ENCODE measurements at places on chromosomes 7 and 10.

GRCh38 chr7:157007470-157008066, 2.9 kb downstream of the MNX1 start:
- no peak for DNase-seq

- DNase-seq: no peak
Measured at GRCh38 chr7:112001091-112001826, 204.9 kb downstream of the DOCK4 start.

DNA sequence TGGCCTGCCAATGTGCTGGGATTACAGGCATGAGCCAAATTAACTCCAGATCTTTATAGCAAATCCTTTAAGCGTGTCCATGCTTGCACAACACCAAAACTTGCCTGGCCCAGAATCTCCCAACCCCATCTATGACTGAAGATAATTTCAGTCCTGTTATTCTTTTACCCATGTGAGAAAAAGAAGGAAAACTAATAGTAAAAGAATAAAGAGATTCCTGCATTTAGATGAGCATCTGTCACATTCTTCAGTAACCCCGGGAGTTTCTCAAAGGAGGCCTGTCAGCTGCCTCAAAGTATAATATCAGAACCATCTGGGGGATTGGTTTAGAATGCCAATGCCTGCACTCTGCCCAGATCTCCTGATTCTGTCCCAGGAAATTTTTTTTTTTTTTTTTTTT, 158.1 kb upstream of the KMT2E start:
- no peak for DNase-seq

DNA sequence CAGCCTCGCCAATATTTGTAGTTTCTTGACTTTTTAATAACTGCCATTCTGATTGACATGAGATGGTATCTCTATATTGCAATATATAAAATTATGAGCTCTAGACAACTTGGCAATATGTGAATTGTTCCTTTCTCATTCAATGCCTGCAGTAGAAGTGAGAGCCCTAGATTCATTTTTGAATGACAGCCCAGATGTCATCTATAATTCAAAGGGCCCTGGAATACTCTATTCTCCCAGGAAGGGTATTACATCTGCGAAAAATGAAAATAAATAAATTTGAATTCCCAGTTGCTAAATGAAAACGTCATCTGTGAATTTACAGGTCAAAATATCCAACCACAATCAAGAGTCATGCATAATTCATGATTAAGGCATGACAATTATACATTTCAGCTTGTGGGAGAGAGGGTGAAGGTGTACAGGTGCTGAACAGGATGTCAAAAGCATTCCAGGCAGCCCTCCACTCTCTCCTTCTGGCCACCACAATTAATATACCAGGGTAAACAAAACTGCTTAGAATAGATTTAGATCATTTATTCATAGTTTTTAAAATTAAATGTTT, 1147.3 kb downstream of the XPNPEP1 start:
- no peak for DNase-seq

- no peak for DNase-seq
Measured at GRCh38 chr7:158420591-158421340, 166.9 kb downstream of the PTPRN2 start.

DNA sequence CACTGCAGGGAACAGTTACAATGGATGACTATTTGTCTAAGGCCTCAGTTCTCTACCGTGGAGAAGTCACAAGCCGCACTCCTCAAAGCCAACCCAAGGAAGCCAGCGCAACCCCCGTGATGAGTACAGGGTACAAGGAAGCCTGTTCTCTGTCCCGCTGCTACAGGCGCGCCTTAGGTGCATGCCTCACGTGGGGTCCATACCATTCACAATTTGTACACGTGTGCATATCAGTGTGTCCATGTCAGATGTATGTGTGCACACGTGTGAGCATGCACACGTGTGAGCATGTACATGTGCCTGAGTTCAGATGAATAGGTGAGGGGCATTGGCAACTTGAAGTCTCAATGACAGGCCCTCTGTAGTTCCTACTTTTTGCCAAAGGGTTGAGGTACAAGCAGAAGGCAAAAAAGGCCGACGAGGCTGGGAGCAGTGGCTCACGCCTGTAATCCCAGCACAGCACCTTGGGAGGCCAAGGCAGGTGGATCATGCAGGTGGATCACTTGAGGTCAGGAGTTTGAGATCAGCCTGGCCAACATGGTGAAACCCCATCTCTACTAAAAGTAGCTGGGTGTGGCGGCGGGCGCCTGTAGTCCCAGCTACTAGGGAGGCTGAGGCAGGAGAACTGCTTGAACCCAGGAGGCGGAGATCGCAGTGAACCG, 62.8 kb downstream of the CTBP2 start:
- no peak for DNase-seq

DNA sequence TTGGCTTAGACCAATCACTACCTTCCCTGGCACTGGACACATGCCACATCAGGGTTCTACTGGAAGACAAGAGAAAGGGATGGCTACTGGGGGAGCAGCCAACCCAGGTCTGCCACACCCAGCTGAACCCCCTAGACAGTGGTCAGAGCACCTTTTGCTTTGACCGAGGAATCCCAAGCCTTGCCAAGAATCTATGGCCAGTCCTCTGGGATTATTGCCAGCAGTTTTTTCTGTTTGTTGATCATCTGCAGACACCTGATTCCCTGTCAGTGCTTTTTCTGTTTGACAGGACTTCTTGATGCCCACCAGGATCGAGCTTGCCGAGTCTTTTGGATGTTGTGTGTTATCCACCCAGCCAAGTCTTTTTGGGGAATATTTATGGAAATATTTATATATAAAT, 476.2 kb upstream of the GALNT17 start:
- DNase-seq: no peak

DNA sequence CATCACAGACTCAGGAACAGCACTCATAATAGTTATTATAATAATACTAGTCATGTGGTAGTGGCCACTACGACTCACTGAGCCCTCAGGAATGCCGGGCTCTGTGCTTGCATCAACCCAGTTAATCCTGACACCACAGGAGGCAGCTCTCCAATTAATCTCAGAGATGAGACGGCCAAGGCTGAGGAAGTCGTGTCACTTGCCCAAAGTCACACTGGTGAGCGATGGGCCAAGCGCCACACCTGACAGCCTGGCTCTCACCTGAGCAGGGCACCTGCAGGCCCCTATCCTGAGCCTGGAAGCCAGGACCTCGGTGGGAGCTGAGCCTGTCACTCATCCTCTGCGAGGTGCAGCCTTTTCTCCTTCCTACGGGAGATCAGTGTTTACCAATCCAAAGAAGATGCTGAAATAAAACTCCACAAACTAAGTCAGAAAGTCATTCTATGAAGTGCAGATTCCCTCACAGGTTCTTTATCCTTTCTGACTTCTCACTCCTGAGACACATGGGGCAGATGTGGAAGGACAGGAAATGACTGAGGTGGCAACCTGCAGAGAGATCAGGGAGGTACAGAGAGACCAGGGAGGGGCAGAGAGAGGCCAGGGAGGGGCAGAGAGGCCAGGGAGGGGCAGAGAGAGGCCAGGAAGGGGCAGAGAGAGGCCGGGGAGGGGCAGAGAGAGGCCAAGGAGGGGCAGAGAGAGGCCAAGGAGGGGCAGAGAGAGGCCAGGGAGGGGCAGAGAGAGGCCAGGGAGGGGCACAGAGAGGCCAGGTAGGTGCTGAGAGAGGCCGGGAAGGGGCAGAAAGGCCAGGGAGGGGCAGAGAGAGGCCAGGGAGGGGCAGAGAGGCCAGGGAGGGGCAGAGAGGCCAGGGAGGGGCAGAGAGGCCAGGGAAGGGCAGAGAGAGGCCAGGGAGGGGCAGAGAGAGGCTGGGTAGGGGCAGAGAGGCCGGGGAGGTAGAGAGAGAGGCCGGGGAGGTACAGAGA, 38.5 kb downstream of the VIPR2 start:
- DNase-seq: no peak

- DNase-seq: no peak
Measured at GRCh38 chr10:124659380-124659779, 84.8 kb downstream of the FAM53B start.

DNA sequence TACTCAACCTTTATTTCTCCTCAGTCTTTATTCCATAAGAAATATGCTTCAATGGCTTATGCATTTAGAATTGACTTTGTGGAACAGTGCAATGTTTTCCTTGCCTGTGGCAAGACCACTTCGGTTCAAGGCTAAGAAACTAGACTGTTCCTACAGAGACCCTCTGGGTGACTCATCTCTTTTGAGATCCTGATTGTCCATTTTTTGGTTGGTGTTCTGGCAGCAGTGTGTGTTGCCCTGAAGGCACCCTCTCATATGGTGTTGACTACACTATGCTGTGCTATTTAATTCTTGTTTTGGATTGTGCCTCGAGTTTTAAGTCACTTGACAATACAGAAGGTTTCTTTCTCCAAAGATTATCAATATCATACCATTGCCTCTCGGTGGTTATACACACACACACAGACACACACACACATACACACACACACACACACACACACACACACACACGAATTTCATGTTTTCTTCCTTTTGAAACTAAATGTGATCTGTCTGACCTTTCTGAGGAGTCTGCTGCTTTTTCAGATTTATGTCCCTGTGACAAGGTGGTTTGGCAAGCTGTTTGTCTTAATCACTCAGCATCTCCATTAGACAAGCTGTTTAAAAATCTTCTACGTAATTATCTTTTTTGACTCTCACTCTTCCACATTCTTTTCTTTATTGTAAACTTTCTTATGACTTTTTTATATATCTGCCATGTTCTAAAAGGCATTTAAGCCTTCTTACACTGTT, 187.2 kb downstream of the VTI1A start:
- no peak for DNase-seq

GRCh38 chr10:4541292-4541691, 284.7 kb upstream of the AKR1E2 start:
- DNase-seq: no peak

- no peak for DNase-seq
Measured at GRCh38 chr7:70455925-70456324, 676.0 kb upstream of the GALNT17 start.

DNA sequence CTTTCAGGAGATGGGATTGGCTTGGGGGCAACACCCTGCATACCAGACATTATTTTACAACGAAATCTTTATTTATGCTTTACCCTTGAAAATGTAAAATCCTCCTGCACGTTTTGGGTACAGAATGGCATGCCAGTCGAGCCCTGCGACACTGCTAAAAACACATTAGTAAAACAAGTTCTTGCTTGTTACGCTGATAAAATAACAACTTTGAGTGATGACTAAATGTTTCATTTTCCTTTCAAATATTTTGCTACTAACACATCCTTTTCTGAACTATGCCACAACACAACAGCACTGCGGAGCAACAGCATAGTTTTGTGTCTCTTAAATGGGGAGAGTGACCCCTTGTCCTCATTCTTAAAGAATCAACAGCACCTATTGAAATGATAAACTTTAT, 76.0 kb upstream of the SEMA3D start:
- no peak for DNase-seq

DNA sequence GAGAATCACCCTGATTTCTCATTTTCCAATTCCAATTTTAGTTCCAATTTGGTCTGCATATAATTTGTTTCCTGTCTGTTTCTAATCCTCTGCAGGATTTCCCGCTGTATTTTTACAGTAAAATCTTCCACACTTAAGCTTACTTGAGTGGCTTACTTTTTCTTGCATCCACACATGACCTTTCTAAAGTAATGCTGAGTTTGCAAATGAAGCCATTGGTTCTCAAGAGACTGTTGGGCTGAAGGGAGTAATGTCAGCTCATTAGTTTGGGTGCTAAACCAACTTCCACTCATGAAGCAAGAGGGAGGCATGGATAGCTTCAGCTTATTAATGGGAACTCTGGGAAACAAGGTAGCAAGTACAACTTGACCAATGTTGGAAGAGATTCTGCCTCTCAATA, 146.4 kb downstream of the SNX10 start:
- no peak for DNase-seq

DNA sequence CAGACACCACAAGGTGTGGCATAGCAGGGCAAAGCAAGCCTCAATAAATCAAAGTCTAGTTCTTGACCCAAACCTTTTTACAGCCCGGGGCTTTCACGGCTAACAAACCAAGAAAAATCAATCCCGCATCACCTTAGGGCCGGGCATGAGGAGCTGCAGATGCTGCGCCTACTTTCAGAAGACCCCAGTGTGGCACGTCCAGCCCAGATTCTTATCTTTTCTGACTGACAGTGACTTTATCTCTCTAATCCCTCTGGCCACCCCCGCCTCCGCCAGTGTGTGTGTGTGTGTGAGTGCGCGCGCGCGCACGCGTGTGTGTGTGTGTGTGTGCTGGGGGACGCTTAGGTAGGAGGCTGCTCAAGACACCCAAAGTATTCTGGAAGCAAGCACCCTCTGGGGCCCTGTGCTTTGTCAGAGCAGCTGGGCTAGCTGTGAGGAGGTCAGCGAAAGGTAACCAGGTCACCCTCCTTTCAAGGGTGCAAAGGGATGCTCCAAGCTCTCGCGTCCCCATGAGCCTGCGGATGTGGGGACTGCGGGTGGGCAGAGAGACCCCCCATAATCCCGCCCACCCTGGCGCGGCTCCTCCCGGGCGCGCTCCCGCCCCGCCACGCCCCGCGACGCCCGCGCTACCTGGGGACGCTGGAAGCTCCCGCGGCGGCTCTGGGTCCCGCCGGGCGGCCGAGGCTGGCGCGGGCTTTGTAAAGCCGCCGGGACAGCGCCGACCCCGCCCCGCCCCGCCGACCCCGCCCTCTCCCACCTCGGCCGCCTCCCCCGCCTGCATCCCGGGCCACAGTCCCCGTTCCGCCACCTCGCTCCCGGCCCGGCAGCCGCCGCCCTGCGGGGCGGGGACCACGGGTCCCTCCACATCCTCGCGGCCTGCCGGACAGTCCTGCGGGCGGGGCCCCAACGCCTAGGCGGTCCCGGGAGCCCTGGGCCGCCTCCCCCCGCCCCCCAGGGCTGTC, 57.1 kb upstream of the RHOBTB1 start:
- no peak for DNase-seq

- DNase-seq: no peak
Measured at GRCh38 chr10:33136271-33136670, 178.2 kb upstream of the ITGB1 start.

- no peak for DNase-seq
Measured at GRCh38 chr10:59702347-59702746, 7.3 kb downstream of the SLC16A9 start.

- DNase-seq: no peak
Measured at GRCh38 chr10:29957236-29957635, 102.2 kb downstream of the JCAD start.

Data from stimulated activated CD4-positive, alpha-beta T cell treated with anti-CD3 and anti-CD28 coated beads, Interleukin-4, amount 100 ng/mL, for 48 hours (primary cell).